DMS79 (cell line): ENCODE measurements at places on chromosomes 2 and 18.

GRCh38 chr2:200469708-200470211 is 40.1 kb downstream of the KCTD18 start:
- DNase-seq, result no peak

DNA sequence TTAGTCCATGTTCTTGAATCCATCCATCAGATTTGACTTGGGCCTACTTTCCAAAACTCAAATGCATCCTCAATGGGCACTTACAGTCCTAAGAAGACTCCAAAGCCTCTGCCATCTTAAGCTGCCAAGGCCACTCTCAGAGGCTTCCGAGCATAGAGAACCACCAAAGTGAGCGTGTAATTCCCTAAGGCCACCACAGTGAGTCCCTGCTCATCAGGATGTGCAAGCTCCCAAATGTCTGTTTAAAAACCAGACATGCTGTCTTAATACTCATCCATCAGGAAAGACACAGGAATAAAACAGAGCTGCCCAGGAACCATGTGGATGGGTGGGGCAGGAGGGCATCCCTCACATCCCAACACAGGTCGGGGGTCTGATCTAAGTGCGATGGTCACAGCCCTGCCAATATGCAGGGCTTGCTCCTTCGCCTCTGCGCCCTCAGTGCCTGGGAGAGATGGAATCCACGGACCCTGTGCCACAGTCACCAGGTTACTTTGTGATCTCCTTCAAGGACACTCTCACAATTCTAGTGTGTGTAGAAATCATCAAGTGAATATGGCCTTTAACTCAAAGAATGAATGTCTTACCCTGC is 80.4 kb downstream of the POLR1A start:
- DNase-seq, result no peak

DNA sequence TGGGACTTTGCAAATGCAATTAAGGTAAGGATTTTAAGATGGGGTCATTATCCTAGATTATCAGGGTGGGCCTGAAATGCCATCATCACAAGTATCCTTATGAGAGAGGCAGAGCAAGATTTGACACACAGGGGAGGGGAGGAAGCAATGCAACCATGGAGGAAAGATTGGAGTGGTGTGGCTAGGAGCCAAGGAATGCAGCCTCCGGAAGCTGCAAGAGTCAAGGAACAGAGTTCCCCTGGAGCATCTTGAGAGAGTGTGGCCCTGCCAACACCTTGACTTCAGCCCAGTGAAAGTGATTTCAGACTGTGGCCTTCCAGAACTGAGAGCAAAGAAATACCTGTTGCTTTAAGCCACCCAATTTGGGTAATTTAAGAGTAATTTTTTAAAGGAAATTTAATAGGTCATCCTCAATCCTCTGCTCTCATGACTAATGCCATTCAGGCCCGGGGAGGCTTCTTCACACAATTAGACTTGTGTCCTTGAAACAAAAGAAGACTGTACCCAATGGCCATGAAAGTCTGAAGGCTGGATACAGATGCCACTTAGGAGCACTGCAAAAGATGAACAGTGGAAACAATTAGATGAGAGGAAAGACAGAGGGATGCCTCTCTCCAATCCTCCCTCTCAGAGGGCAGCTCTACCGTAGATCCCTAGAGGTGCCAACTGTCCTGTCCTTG is 250.3 kb upstream of the ID2 start:
- peak; percentile 17 for DNase-seq

DNA sequence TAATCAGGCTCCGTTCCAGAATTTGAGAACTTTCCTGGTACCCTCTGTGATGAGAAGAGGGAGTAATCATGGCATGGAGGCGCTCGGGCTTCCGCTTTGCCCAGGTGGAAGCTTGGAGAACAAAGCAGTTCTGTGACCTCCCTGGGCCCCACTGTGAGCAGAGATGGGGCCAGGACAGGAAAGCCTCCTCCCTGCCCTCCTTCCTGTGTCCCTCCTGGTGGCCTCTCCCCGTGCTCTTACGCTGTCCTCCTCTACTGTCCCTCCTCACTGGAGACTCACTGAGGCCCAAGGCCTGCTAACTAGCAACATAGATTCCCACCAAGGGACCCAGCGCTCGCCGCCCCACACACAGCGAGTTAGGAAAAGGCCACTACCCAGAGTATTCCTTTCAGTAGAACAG is 119.8 kb downstream of the MAPK4 start:
- no peak for DNase-seq

GRCh38 chr18:60191926-60192325 is 180.6 kb downstream of the MC4R start:
- no peak for DNase-seq

DNA sequence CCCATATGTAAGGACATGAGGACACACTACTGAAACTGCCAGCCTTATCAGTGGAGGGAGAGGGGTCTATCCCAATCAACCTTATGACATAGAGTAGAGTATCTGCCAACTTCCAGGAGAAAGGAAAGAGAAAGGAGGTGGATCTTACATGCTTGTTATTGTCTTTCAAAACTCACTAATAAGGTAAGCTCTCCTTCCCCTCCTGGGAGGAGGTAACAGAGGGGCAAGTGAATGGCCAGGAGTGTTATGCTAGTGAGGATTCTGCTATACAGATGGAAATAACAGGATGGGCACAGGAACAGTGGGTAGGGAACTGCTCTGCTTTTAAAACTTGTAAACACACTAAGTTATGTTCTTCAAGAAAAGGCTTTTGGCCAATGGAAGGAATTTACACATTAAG is 1020.1 kb downstream of the TDRD15 start:
- DNase-seq, result no peak

DNA sequence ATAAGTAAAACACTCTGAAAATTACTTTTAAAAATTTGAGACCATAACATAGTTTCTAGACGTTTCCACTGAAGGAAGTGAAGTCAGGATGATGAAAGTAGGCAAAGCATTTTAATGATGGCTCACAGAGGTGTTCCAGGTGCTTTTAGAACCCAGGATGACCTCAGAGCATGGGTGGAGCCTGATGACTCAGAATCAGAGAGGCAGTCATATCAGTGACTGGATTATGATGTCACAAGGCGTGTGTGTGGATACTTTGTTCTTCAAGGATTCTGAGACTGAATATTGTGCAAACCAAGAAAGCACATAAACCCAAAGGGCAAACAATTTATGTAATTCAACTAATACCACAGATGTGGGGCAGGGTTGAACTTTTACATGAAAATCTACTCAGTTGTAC is 208.0 kb upstream of the FBXO11 start:
- DNase-seq, result no peak

- DNase-seq, result no peak
Observed at GRCh38 chr2:10425699-10426098, 22.4 kb downstream of the ODC1 start.

GRCh38 chr18:70693246-70693645 is 404.4 kb downstream of the SOCS6 start:
- no peak for DNase-seq

DNA sequence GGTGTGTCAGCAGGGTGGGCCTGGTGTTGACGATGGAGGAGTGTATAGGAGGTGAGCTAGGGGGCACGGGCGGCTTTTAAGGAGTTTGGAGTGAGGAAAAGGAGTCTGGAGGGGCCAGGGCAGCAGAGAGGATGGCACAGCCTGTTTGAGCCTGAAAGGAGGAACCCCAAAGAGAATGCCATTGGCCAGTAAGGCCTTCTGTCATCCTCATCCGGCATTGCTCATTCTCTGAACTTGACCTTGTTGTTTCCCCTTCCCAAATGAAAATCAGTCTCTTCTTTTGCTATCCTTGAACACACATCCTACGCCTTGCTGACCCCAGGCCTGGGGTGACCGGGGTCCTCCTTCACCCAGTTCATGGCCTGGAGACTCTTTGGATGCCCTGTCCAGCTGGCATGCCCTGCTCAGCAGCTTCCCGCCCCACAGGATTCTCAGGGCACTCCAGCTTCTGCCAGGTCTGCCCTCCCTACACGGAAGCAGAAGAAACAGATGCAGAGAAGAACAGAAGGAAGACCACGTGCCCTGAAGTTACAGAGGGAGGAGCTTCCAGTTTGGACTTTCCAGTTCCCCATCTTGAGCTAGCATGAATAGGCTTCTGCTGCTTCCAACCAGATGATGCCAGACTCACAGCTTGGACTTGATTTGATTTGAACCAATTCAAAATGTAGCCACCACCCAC is 20.5 kb upstream of the KIF3C start:
- no peak for DNase-seq

DNA sequence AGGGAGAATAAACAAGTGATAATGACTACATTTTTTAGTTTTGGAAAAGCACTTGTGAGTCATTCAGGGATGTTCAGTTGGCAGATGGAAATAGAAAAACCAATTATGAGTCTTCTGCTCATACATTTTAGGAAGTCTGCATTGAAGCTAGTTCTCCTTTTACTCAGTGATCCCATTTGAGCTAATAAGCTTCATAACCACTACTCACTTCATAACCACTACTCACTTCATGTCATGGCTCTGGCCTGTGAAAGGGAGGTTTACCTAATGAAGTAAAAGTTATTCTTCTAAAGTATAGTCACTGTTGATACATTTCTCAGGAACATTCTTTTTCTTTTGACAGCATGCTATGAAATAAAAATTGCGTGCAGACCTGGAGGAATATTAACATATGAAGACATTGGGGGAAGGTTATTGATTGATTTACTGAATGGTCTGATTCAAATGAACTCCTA is 948.7 kb downstream of the TSN start:
- DNase-seq, result no peak

GRCh38 chr18:57437402-57437765 is 2.2 kb downstream of the ONECUT2 start:
- DNase-seq, result peak; percentile 12

GRCh38 chr2:162475661-162476060 is 131.7 kb downstream of the GCA start:
- no peak for DNase-seq

GRCh38 chr2:74559912-74560311 is 5.4 kb downstream of the DOK1 start:
- DNase-seq, result no peak

- DNase-seq, result no peak
Observed at GRCh38 chr2:33530690-33531548, 54.5 kb downstream of the RASGRP3 start.

DNA sequence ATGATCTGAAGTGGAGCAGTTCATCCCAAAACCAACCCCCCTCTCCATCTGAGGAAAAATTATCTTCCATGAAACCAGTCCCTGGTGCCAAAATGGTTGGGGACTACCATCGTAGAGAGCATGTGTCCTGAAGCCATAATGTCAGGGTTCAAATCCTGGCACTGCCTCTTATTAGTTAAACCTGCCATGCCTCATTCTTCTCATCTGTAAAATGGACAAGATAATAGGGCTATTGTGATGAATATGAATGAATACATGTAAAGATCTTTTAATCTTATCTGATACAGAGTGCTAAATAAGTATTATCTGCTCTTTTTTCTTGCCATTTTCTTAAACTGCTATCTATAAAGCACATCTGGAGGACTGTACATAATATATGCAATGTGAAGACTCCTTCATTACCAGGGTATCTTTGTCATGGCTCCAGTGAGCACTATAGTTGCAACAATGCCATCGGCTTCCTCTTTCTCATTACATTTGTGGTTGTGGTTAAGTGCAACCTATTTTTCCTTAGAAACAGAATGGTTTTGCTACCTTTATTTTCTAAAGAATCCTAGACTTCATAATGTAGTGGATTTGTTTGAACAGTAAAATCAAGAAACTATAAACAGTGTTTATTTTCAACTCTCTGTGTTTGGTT is 27.0 kb downstream of the MFSD6 start:
- no peak for DNase-seq

- DNase-seq, result no peak
Observed at GRCh38 chr2:191748528-191749180, 70.7 kb downstream of the NABP1 start.
